ENCODE measurements at places on chromosomes 12 and 14.

GRCh38 chr12:79635676-79636075, 55.1 kb downstream of the PAWR start:
- DNase-seq = no peak

DNA sequence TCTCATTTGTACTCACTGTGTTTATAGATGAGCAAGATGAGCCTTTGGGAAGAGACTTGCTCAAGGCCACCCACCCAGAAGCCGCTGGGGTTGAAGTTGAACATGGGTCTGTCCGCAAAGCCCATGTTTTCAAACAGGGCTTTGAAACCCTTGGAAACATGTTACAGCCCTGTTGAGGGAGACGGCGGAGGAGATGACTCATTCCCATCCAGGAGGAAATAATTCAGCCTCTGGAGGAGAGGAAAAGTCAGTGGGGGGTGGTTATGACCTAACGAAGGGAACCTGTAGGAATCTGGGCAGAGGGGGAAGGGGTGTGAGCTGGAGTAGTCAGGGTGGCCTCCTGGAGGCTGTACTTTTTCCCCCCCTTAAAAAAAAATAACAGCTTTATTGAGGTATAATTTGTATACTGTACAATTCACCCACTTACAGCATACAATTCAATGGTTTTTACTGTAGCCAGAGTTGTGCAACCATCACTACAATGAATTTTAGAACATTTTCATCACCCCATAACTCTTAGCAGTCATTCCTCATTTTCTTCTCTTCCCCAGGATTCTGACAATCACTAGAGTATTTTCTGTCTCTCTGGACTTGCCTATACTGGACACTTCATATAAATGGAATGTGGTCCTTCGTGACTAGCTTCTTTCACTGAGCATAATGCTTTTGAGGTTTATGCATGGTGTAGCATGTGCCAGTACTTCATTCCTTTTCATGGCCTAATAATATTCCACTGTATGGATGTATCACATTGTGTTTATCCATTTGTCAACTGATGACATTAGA, 1.9 kb upstream of the RIN3 start:
- DNase-seq = no peak

GRCh38 chr12:108082485-108082884, 46.6 kb upstream of the WSCD2 start:
- no peak for DNase-seq

DNA sequence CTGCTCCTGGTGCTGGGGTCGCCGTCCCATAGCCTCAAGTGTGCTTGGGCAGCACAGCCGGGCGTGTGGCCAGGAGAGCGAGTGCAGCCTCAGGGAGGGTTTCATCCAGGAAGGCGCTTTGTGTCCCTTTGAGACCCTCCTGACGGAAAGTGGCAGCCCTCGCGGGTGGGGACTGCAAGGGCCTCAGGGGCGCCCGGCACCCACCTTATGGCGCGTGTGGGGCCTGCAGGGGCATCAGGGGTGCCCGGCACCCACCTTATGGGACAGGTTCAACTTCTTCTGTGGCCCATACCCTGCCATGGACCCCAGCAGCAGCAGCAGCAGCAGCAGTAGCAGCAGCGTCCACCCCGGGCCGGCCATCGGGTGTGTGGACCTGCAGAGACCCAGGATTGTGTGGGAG, 4.5 kb downstream of the LRCOL1 start:
- no peak for DNase-seq

DNA sequence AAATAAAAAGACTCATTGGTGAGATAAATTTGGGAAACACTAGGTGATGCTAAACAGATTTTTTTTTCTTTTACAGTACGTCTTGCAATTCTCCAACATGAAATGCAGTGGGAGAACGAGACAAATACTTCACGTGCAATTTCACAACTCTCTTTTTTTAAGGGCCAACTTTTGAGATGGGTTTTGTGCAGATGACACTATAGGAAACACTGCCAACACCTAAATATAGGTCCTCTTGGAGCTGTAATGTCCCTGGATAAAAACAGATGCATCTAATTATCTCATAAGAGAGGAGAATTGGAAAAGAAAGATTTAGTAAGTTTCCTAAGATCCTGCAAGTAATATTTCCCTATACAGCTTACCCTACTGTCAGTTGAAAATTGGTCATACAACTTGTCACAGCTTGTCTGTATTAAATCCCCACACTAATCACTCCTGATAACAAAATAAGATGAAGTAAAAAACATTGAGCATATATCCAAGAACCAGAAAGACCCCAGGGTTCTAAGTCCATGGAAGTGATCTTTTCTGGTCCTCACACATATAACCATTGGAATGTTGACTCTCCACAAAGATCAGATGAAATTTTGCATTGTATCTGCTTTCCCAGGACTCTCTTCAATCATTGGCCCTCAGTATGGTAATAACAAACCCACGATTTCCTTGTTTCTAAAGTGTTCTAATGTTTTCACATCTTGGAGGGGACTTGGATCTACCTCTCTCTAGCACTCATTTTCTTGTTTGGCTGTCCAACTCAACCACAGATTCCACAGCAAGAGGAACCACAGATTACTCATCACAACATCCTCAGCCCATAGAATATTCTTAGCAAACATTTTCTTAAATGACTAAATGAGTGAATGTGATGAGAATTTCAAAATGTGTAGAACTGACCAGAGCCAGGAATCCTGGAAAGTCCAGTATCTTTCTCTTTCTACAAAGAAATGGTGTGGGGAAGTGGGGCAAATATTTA, 769.4 kb upstream of the USP15 start:
- DNase-seq = no peak

- DNase-seq = no peak
These were observed 5.5 kb upstream of the CELA1 start for GRCh38 chr12:51351913-51352532.
